Sigmoid colon (tissue), 7 donors: ENCODE measurements at places on chromosomes 12 and 14. TPM values are rescaled to one million over a fixed set of nuclear protein-coding genes. Genes with fewer than 3 reads are reported as not detected.

- no peaks in the 10 kb centered on the region for H3K27me3 ChIP-seq
- no peaks in the 10 kb centered on the region for H3K36me3 ChIP-seq
- peak; percentile 63 for DNase-seq
- H3K4me1 ChIP-seq = no peaks in the 10 kb centered on the region
- H3K4me3 ChIP-seq = no peak overlapping the region
Measured at GRCh38 chr12:14723763-14724162, 27.4 kb upstream of the GUCY2C start.

DNA sequence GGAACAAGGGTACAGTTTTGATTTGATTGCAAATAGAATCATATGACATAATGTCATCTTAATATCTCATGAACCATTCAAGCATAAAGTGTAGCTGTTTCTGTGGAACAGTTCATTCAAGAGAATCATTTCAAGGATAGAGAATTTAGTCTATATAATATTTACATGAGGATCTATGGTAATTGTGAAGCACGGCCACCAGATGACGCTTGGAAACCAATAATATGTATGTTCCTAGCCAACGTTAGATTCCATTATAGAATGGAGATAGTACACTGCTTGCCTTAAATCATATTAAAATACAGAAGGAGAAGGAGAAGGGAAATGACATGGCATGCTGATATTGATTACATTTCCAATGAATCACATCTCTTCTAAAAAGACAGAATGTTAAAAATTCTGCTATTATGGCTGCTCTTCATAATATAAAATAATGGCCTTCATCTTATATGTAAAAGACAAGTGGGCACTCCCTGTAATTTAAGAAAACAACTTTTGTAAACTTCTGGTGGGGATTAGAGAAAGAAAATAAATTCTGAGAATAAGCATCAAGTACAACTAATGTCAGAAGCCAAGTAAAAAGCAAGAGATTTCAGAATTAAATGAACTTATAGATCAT lies 351.0 kb downstream of the NAV3 start:
- no peak overlapping the region for H3K4me3 ChIP-seq
- no peak for DNase-seq
- H3K4me1 ChIP-seq = no peaks in the 10 kb centered on the region
- H3K36me3 ChIP-seq = no peaks in the 10 kb centered on the region
- H3K27me3 ChIP-seq = no peaks in the 10 kb centered on the region

Gene CLEC14A
- polyA plus RNA-seq = 1.2 TPM

DNA sequence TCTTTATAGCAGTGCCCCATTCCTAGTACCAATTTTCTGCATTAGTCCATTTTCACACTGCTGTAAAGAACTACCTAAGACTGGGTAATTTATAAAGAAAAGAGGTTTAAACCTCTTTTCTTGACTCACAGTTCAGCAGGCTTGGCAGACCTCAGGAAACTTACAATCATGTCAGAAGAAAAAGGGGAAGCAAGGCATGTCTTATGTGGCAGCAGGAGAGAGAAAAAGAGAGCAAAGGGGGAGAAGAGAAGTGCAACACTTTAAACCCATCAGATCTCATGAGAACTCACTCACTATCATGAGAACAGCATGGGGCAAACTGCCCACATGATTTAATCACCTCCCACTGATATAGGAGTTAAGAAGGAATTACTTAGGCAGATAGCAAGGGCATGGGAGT lies 101.6 kb upstream of the PLEKHG7 start:
- H3K27me3 ChIP-seq = no peaks in the 10 kb centered on the region
- no peak overlapping the region for H3K27ac ChIP-seq
- DNase-seq = no peak
- H3K4me1 ChIP-seq = peaks cover 4% of the 10 kb centered on the region
- H3K36me3 ChIP-seq = no peaks in the 10 kb centered on the region

- no peaks in the 10 kb centered on the region for H3K27me3 ChIP-seq
- no peaks in the 10 kb centered on the region for H3K36me3 ChIP-seq
- no peaks in the 10 kb centered on the region for H3K4me1 ChIP-seq
- DNase-seq = no peak
- H3K4me3 ChIP-seq = no peak overlapping the region
- no peak overlapping the region for H3K27ac ChIP-seq
Measured at GRCh38 chr12:33192226-33192625, 247.4 kb downstream of the SYT10 start.

GRCh38 chr12:42135259-42135814 lies 9.3 kb downstream of the GXYLT1 start:
- H3K4me1 ChIP-seq = peaks cover 7% of the 10 kb centered on the region
- H3K4me3 ChIP-seq = no peak overlapping the region
- H3K36me3 ChIP-seq = no peaks in the 10 kb centered on the region
- no peak for DNase-seq
- no peak overlapping the region for H3K27ac ChIP-seq

GRCh38 chr14:50772412-50772811 lies 58.5 kb downstream of the NIN start:
- H3K36me3 ChIP-seq = peaks cover 42% of the 10 kb centered on the region
- H3K4me1 ChIP-seq = peaks cover 9% of the 10 kb centered on the region
- no peak for DNase-seq
- H3K4me3 ChIP-seq = no peak overlapping the region
- no peaks in the 10 kb centered on the region for H3K27me3 ChIP-seq

GRCh38 chr12:71848212-71848611 lies 8.7 kb downstream of the TBC1D15 start:
- no peak for DNase-seq
- peaks cover 43% of the 10 kb centered on the region for H3K4me1 ChIP-seq
- H3K4me3 ChIP-seq = no peak overlapping the region
- no peaks in the 10 kb centered on the region for H3K36me3 ChIP-seq
- no peak overlapping the region for H3K27ac ChIP-seq

Gene GPR135
- 0.50 TPM for polyA plus RNA-seq

DNA sequence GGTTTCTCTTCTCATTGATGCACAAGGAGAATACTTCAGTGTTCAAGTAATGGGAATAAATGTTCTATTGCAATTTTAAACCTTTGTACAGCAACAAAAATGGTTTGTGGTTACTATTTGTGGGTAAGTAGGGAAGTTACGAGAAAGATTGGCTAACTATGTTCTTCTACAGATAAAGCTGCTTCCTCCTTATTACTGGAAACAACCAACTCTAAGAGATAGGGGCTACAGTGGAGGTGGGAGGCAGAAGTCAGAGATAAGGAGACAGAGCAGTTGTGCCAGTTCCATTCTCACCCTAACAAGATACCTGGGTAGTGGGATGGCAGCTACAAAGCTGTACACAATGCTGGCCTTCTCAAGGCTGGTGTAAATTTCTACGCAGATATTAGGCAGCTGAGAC lies 16.2 kb downstream of the NOXRED1 start:
- H3K27me3 ChIP-seq = no peaks in the 10 kb centered on the region
- no peak overlapping the region for H3K4me3 ChIP-seq
- H3K27ac ChIP-seq = no peak overlapping the region
- no peaks in the 10 kb centered on the region for H3K36me3 ChIP-seq

Gene B3GNT4
- polyA plus RNA-seq = 0.60 TPM

Gene PDE6H
- polyA plus RNA-seq = not detected

Gene MFAP5
- 36.0 TPM for polyA plus RNA-seq

GRCh38 chr12:133156125-133156690 lies 25.1 kb upstream of the ZNF268 start:
- H3K27me3 ChIP-seq = no peaks in the 10 kb centered on the region
- no peak overlapping the region for H3K27ac ChIP-seq
- H3K4me3 ChIP-seq = no peak overlapping the region
- H3K4me1 ChIP-seq = no peaks in the 10 kb centered on the region
- peaks cover 75% of the 10 kb centered on the region for H3K36me3 ChIP-seq

Gene TAS2R20
- polyA plus RNA-seq = not detected

GRCh38 chr12:58673021-58673420 lies 247.3 kb downstream of the LRIG3 start:
- H3K4me1 ChIP-seq = no peaks in the 10 kb centered on the region
- no peak for DNase-seq
- H3K27me3 ChIP-seq = no peaks in the 10 kb centered on the region
- H3K36me3 ChIP-seq = no peaks in the 10 kb centered on the region

GRCh38 chr14:34775922-34776321 lies 61.5 kb upstream of the CFL2 start:
- no peak overlapping the region for H3K27ac ChIP-seq
- no peaks in the 10 kb centered on the region for H3K27me3 ChIP-seq
- H3K4me1 ChIP-seq = no peaks in the 10 kb centered on the region
- no peaks in the 10 kb centered on the region for H3K36me3 ChIP-seq
- no peak overlapping the region for H3K4me3 ChIP-seq

GRCh38 chr12:15584366-15585041 lies 204.7 kb downstream of the EPS8 start:
- H3K4me3 ChIP-seq = no peak overlapping the region
- no peaks in the 10 kb centered on the region for H3K4me1 ChIP-seq
- no peaks in the 10 kb centered on the region for H3K27me3 ChIP-seq
- H3K27ac ChIP-seq = no peak overlapping the region
- H3K36me3 ChIP-seq = no peaks in the 10 kb centered on the region
- DNase-seq = no peak

Gene TC2N
- polyA plus RNA-seq = 41.6 TPM

Gene CRIP2
- polyA plus RNA-seq = 34.2 TPM

GRCh38 chr12:2171672-2172426 lies 119.1 kb downstream of the CACNA1C start:
- peak; percentile 48 for DNase-seq
- no peaks in the 10 kb centered on the region for H3K27me3 ChIP-seq
- H3K27ac ChIP-seq = peak overlapping the region; percentile 84
- H3K4me1 ChIP-seq = peaks cover 83% of the 10 kb centered on the region
- no peaks in the 10 kb centered on the region for H3K36me3 ChIP-seq

Gene GALNT16
- polyA plus RNA-seq = not detected

- no peaks in the 10 kb centered on the region for H3K27me3 ChIP-seq
- H3K4me3 ChIP-seq = no peak overlapping the region
- DNase-seq = no peak
- H3K4me1 ChIP-seq = no peaks in the 10 kb centered on the region
Measured at GRCh38 chr12:7395950-7396349, 48.0 kb downstream of the CD163L1 start.

Gene B4GALNT3
- polyA plus RNA-seq = 12.0 TPM

Gene TSPAN19
- polyA plus RNA-seq = not detected

Gene REP15
- 251 TPM for polyA plus RNA-seq

Gene KMT2D
- polyA plus RNA-seq = 61.8 TPM

DNA sequence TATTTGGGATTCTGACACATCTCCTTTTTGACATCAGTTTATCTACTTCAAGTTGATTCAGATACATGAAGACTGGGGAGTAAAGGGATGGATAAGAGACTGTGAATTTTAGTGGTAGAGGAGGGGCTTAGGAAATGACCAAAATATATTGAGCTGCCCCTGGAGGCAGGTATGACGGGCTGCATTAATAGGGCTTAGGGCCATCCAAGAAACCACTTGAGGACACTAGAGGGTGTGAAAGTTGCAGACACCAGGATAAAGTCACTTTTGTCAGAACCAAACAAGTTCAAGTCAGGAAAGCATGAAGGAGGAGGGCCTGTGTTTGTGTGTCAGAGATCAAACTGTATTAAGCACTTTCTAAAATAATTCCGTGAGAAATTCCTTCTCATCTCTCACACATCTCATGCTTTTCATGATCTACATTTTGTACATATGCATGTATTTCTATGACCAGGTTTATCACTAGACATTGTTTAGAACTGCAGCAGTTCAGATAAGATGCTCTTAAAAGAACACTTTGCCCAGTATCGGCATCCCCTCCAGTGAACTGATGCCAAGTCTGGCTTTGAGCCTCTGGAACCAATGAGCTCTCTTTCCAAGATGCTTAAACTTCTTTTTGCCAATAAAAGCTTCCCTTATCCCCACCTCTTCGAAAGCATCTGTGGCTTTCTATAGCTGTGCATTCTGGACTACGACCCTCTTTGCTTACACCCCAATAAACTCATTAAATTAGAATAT lies 136.9 kb downstream of the SLC38A1 start:
- H3K4me1 ChIP-seq = peaks cover 6% of the 10 kb centered on the region
- no peak overlapping the region for H3K4me3 ChIP-seq
- no peaks in the 10 kb centered on the region for H3K27me3 ChIP-seq
- DNase-seq = no peak

Gene LTB4R2
- polyA plus RNA-seq = 3.9 TPM

- peaks cover 6% of the 10 kb centered on the region for H3K4me1 ChIP-seq
- H3K4me3 ChIP-seq = no peak overlapping the region
- H3K27me3 ChIP-seq = no peaks in the 10 kb centered on the region
- no peaks in the 10 kb centered on the region for H3K36me3 ChIP-seq
- DNase-seq = no peak
- H3K27ac ChIP-seq = no peak overlapping the region
Measured at GRCh38 chr12:66751432-66752113, 72.7 kb upstream of the GRIP1 start.

DNA sequence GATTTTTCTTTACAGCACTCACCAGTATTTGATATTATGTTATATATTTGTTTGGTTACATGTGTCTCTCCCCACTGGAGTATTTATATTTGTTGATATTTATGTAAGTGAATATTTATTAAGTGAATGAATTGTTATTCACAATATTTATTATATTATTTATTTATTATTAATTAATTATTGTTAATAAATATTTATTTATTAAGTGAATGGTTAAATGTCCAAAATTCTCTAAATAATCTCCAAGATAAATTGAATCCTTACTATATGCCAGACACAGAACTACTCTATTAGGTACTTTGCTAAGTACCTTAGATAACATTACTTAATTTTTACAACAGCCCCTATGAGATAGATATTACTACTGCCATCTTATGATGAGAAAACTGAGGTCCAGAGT lies 10.2 kb upstream of the CRY1 start:
- no peak for DNase-seq
- no peaks in the 10 kb centered on the region for H3K27me3 ChIP-seq
- H3K36me3 ChIP-seq = no peaks in the 10 kb centered on the region
- H3K4me3 ChIP-seq = no peak overlapping the region
- H3K27ac ChIP-seq = no peak overlapping the region
- no peaks in the 10 kb centered on the region for H3K4me1 ChIP-seq

Gene RTN1
- polyA plus RNA-seq = 1.2 TPM

Gene GLIPR1L2
- polyA plus RNA-seq = not detected

Gene TAS2R50
- polyA plus RNA-seq = 0.28 TPM

Gene PRH2
- polyA plus RNA-seq = not detected

DNA sequence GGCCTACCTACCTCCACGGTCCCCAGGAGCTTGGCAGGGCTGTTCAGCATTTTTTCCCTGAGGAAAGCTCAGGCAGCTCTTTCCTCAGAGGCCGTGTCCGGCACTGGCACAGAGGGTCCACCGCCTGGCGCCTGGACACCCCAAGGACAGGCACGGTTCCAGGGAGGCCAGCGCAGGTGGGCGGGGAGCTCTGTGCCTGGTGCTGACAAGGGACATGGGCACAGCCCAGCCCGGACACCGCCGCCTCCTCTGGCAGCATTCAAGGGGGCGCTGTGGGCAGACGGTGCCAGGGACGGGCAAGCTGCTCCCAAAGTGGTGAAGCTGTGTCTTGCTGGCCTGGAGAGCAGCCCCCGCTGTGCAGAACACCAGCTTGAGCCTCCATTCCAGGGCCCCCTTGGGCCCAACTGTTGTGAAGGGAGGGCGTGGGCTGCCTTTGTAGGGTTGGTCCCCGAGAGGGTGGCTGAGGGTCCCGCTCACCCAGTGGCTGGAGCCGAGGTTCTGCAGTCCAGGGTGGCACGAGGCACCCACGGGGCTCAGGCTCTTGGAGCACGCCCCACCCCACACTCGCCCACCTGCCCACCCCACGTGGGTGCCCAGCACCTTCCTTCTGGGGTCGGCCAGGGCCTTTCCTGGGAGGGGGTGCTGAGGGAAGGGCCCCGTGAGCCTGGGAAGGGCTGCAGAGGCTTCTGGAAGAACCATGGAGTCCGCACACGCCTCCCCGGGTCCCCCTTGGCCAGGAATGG lies 29.3 kb upstream of the TEX22 start:
- H3K27ac ChIP-seq = no peak overlapping the region
- peaks cover 9% of the 10 kb centered on the region for H3K4me1 ChIP-seq
- no peaks in the 10 kb centered on the region for H3K36me3 ChIP-seq
- no peak for DNase-seq
- H3K4me3 ChIP-seq = no peak overlapping the region

Gene BORCS5
- polyA plus RNA-seq = 6.0 TPM

Gene SYT10
- 0.13 TPM for polyA plus RNA-seq

- H3K4me1 ChIP-seq = no peaks in the 10 kb centered on the region
- H3K27ac ChIP-seq = no peak overlapping the region
- H3K36me3 ChIP-seq = no peaks in the 10 kb centered on the region
- DNase-seq = no peak
- H3K27me3 ChIP-seq = peaks cover 52% of the 10 kb centered on the region
Measured at GRCh38 chr12:113762155-113762881, 203.8 kb downstream of the RBM19 start.
